KBM-7 (cell line): ENCODE measurements at places on chromosomes 3 and 15.

DNA sequence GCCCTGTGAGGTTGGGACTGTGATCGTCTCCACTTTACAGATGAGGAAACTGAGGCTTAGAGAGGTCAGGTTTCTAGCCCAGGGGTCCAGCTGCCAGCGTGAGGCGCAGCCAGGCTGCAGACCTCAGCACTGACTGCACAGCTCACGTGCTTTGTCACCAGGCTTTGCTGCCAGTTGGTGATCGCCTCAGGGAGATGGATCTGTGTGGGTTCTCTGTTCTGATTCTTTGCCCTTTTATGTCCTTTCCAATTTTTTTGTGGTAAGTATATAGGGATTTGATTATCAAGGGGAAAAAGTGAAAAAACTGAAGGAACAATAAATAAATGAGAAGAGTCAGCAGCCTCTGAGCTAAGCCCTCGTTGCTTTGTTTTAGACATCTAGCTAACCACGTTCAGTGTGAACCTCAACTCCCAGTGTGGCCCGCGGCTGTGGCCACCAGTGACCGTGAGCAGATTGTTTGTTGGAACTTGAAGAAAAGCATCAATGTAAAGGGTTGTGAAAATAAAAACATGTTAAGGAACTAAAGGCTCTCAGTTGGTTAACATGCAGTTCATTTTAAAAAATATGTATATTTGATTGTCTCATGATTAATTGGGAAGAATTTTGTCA is 117.6 kb downstream of the PDE8A start:
- no peak for DNase-seq

DNA sequence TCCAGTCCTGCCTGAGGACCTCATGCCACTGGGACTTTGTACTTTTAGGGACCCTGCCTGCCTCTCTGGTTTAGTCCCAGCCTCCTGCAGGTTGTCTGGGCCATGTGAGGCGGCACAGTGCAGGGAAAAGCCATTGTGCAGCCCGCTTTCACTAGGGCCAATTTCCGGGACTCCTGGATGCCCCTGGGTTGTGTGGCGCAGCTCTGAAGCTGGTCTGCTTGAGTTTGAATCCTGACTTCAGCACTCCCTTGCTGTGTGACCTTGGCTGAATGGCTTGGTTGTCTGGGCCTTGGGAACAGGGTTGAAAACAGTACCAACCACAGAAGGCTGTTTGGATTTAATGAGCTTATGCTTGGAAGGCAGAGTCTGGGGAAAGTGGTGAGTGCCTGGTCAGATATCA is 8.3 kb downstream of the TEX264 start:
- DNase-seq, result no peak

DNA sequence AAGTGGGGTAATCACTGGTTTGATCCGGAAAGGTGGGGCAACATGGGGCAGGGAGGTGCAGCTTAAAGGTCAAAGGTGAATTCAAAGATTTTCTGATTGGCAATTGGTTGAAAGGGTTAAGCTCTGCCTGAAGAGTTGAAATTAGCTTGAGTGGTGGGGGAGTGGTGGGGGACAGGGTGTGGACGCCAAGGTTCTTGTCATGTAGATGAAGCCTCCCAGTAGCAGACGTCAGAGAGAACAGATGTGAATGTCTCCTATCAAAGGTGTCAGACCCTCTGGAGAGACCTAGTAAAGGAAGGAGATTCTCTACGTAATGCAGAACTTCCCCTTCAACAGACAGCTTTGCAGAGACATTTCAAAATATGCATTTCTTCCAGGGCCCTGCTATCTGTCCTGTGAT is 62.8 kb downstream of the ABCC5 start:
- DNase-seq, result no peak

- DNase-seq, result no peak
Observed at GRCh38 chr15:77839456-77839855, 206.7 kb upstream of the LINGO1 start.

- DNase-seq, result peak; percentile 70
Observed at GRCh38 chr15:94844538-94845389, 613.4 kb downstream of the MCTP2 start.

DNA sequence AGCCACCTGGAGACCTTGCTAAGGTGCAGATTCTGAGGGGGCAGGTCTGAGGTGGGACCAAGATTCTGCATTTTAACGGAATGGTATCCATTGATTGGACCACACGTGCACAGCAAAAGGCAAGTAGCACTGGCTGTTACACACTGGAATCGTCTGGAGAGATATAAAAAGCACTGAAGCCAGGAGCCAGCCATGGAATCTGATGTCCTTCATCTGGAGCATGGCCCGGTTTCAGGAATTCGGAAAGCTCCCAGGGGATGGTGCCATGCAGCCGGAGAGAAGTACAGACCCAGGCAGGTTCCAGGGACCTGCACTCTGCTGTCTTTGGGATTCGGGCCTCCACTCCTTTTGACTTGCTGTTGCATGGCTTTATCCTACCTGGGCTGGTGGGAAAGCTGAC is 28.8 kb upstream of the PRR20G start:
- DNase-seq, result no peak

- no peak for DNase-seq
Observed at GRCh38 chr3:56929809-56930615, 128.3 kb upstream of the ARHGEF3 start.

DNA sequence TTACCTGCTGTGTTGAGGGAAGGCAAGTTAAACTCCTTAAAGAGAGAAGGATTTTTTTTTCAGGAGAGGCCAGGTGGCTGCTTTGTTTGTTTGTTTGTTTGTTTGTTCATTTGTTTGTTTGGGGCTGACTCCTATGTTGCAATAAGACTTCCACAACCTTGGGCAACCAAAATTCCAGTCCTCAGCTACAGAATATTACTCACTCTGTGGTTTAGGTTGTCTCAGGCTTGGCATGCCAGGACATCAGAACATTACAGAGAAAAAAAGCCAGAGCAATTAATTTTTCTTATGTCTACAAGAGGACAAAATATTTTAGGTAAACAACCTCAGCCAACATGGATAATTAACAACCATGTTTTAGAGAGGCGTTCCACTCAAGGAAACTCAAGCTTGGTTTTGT is 156.7 kb upstream of the ATP11B start:
- DNase-seq, result no peak

DNA sequence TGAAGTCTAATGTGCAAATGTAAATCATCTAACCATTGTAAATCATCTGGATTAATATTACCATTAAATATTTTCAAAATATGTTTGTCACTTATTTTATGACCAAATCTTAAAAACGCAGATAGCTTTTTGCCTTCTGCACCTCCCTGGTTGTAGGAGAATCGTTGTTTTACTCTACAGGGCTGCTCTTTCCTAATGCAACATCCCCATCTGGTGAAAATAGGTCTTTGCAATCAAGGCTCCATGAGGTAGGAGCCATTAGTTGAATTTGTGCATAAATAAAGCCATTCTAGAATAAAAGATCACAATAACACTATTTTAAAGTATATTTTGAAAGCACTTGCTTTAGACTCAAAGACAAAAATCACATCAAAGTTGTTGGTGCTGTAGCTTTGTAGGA is 535.6 kb upstream of the AGTR1 start:
- DNase-seq, result no peak

DNA sequence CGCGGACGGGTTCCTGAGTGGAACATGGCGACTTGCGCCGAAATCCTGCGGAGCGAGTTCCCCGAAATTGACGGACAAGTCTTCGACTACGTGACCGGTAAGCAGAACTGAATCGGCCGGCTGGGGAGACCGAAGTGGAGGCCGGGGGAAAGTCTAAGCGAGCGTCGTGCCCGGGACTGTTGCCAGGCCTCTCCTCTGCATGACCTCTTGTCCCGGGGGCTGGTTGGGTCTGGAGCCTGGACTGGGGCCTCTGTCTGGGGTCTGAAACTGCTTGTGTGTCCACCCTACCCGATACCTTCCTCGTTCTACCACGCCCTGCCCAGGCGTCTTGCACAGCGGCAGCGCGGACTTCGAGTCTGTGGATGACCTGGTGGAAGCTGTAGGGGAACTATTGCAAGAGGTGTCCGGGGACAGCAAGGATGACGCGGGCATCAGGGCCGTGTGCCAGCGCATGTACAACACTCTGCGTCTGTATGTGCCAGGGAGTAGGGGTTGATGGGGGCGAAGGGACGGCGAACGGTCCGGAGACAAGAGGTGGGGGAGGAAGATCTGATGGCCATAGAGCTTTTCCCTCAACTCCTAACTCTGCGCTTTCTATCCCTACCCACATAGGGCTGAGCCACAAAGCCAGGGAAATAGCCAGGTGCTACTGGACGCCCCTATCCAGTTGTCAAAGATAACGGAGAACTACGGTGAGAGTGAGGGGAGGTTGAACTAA is at the start of gene ABCF3:
Gene ABCF3, plus strand, starts transcription at position 16 of the 718 bp plus-strand sequence. Its CDS starts 9 bp downstream, at position 25.
- no peak for DNase-seq

GRCh38 chr3:178083906-178084866 is 452.1 kb upstream of the KCNMB2 start:
- DNase-seq, result peak; percentile 31

DNA sequence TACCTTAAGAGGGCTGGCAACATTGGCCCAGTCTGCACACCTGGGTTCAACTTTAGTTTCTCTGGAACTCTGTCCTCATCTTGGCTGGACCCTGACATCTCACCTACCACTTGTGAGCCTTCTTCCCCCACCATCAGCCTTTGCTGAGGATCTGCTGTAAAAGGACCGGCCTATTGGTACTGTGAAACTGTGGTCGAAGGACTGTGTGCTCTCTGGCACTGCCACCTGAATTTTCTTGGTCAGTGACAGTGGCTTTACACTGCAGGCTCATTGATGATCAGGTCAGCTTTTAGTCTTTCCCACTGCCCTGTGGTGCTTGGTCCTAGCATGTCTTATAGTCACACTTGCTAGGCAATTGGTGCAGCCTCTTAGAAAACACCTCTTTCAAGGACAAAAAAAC is 86.9 kb downstream of the PEX5L start:
- no peak for DNase-seq

GRCh38 chr15:60718661-60719069 is 239.7 kb upstream of the ICE2 start:
- no peak for DNase-seq

- peak; percentile 60 for DNase-seq
Observed at GRCh38 chr3:196754091-196754981, 14.7 kb downstream of the PAK2 start.

DNA sequence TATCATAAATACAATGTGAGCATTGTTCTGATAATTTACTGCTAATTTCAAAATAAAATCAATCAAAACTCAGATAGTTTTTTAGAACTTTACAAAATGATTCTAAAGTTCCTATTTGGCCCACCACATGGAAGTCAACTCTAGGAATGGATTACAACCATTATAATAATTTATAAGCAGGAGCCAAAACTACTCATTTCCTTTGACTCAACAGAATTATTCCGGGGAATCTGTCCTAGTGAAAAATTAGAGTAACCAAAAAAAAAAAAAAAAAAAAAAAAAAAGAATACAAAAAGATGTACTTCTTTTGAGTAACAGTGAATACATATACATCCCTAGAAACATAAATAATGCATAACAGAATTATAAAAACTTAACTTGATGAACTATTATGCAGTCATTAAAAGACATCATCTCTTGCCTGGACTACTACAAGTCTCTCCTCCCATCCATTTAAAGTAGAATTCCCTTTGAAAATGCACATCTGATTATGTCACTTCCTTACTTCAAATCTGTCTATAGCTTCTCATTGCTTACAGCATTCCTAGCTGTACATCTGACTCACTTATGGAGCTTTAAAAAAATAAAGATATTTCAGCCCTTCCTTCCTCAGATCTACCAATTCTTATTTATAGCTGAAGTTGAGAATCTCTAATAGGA is 43.4 kb downstream of the HDGFL3 start:
- no peak for DNase-seq

DNA sequence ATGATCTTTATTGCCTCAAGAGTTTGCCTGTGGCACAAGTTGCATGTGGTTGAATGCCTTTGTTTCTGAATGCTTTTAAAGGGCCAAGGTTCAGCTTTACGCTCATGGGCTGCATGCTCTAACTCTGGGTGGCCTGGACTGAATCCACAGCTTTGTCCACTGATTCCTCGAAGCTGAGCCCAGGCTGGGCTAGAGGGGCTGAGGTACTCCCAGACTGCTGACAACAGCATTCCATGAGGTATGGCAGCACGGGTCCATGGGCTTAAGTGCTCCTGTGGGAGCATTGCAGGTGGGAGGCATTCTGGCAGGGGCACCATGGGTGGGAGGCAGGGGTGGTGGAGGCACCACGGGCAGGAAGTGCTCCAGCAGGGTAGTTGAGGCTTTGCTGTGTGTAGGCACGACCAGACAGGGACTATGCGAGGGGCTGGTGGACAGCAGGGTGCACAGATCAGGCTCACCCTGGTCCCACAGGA is 61.6 kb downstream of the GLCE start:
- no peak for DNase-seq

DNA sequence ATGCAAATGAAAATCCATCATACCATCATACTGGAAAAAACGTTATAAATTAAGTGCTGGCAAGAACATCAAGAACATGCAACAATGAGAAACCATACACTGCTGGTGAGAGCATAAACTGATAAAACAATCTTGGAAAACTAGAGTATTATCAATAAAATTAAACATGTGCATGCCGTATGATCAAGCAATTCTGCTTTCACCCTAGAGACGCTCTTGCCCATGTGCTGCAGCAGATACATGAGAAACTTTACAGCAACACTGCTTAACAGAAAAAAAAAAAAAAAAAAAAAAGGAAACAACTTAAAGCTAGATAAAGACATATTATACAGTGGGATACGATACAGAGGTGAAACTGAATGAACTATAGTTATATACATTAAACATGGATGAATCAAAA is 21.8 kb downstream of the SPG11 start:
- no peak for DNase-seq

DNA sequence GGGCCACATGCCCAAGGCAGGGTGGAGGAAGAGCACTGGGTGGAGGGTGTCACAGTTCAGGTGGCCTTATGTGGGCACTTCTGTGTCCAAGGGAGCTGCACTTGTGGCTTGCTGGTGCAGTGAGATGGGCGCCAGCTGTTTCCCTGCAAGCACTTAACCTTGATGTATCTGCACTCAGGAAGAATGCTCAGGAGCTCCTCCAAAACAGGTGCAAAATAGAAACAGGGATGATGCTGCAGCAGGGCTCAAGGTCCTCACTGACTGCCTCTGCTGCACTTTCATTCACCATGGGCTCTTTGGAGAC is 151.3 kb downstream of the CADPS start:
- DNase-seq, result no peak

- DNase-seq, result no peak
Observed at GRCh38 chr15:60917461-60918145, 311.5 kb downstream of the RORA start.

DNA sequence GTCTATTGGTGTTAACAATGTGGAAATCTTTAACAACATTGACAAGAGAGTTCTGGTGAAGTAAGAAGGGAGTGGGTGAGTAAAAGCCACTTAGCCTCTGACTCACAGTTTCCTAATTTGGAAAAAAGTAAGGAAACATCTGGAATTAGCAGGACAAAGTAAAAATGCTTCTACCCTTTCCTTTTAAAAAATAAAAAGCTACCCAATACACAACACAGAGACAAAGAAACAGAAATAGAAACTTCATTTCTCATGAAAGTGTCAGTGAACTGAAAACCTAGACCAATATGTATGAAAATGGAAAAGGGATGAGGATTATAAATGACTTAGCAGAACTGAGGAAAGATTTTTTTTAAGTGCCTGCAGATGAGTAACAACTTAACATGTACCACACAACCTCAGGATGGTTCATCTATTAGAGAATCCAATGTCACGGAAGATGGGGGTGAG is 65.4 kb downstream of the SSR3 start:
- DNase-seq, result no peak

GRCh38 chr3:131804565-131805133 is 230.2 kb downstream of the CPNE4 start:
- no peak for DNase-seq

- DNase-seq, result no peak
Observed at GRCh38 chr3:14938954-14939353, 8.4 kb upstream of the NR2C2 start.

- peak; percentile 49 for DNase-seq
Observed at GRCh38 chr3:113985541-113985940, 37.7 kb downstream of the ZDHHC23 start.
